ENCODE measurements at places on chromosomes 11 and 22.

DNA sequence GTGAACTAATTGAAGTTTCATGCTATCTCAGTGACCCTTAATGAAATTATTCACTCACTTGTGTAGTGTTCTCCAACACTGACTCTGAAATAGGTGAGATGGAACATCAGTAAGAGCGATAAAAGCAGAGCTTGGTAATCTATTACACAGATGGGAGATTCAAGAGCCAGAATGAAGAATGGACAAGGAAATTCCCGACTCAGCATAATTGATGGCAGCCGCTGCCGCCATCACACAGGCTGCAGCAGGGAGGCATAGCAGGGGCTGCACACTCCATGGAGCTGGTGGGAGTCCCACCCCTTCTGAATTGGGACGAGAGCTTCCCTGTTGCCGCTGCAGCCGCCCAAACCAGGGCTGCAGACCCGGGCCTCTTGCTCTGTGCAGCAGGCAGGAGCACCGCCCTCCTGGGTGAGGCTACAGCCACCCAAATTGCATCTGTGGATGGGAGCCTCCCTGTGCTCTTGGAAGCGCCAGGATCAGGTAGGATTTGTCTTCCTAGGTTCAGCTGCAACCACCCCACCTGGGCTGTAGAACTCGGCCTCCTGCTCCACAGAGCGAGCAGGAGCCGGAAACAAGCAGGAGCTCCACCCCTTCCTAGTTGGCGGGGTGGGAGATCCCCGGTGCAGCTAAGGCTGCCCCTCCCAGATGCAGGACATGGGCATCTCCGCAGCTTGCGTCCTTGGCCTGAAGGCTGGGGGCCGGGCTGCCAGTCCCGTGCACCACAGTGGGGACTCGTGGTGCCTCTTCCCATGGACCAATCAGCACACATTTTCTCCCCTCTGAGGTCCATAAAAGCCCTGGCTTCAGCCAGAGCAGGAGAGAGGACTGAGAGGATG lies 535.1 kb upstream of the LUZP2 start:
- DNase-seq = no peak

DNA sequence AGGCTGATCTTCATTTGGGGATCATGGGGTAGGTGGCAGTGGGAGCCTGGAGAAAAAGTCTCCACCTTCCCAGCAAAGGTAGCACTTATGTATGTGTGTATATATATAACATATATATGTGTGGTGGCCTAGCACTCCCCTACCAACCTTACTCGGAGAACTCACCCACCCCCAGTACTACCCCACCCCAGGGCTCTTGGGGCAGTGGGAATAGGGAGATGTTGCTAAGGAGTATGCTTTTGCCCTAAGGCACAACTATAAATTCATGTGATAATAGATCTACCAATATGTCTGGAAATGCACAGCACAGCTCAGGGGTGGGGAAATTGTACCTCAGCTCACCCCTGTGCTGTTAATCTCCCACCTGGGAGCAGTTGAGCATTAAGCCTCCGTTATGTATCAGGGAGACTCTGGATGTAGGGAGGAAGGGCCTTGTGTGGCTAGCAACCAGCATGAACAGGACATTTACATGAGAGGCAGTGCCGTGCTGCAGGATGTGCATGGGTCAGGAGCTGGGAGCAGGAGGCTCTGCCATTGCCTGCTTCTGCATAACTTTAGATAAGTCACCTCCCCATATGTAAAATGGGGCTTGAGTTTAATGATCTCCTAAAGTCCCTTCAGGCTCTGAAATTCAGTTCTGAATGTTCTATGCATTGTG lies 57.3 kb downstream of the C11orf91 start:
- DNase-seq = no peak

- no peak for DNase-seq
Measured at GRCh38 chr11:131430473-131431208, 60.2 kb downstream of the NTM start.

- DNase-seq = no peak
Measured at GRCh38 chr11:110293389-110293788, 3.0 kb downstream of the RDX start.

DNA sequence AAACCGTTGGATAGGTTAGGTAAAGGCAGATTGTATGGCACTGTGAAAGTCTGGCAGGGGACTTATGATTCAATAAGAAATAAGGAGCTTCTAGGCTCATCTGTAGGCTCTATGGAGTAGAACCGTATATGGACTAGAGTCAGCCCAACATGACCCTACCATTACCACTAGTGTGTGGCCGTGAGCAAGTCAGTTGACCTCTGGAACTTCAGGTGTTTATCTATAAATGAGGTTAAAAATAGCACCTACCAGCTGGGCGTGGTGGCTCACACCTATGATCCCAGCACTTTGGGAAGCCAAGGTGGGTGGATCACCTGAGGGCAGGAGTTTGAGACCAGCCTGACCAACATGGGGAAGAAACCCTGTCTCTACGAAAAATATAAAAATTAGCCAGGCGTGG lies 4.4 kb downstream of the HINFP start:
- no peak for DNase-seq

GRCh38 chr11:102047305-102047924 lies at the start of gene CFAP300:
TSS of gene CFAP300 (plus strand) at chr11:102047437. CDS start at chr11:102047471, 34 bp downstream.
- DNase-seq = peak; percentile 43

GRCh38 chr11:69000391-69000790 lies 12.7 kb downstream of the MRGPRF start:
- DNase-seq = no peak

DNA sequence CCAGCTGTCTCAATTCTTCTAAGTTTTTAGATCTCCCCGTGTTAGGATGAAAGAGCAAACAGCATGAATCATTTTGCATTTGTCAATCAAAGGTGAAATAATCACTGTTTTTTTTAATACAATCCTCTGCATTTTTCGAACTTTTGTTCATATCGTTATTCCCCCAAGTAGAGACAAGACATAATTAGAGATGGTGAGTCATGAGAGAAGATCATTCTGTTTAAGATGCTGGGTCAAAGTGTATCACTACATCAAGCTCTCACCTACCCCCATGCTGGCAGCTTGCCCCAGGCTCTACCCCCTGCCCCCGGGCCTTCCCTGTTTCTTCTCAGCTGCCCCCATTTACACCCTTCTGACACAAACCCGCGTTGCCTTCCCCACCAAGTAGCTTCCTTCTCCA lies 30.5 kb upstream of the MYO18B start:
- DNase-seq = no peak

- no peak for DNase-seq
Measured at GRCh38 chr11:31812383-31813381, 1.6 kb upstream of the PAX6 start.

GRCh38 chr11:2691991-2692875 lies 7.6 kb downstream of the KCNQ1OT1 start:
- DNase-seq = no peak

DNA sequence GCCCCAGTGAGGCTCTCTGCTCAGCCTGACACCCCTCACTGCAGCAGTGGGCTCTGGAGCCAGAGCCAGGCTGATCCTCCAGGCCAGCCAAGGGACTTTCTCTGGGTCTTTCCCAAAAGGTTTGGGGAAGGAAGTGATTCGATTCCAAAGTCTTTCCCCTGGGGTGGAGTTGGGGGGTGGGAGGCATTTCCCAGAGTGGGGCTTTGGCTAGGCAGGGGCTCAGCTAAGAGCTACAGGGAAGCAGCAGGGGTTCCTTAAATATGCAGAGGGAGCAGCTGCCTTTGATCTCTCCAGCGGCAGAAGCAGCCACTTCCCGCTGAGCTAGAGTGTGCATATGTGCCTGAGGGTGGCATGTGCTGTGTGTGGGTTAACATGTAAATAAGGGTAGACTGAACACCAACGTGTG lies 192.9 kb downstream of the INSC start:
- no peak for DNase-seq

DNA sequence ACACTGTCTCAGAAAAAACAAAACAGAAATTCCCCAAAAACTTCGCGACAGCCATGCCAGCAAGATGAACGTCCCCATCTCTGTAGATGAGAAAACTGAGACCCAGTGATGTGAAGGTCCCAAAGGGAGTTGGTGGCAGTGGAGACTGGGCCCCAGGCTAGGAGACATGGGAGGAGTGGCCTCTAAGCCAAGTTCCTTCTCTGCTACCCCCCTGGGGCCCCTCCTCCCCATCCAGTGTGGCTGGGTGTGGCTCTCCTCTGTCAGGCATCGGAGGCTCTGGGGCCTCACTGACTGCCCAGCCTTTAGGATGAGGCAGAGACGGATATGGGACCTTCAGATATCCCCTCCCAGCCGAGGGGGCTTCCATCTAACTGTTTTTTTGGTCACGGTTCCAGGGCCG lies 9.8 kb downstream of the RELT start:
- DNase-seq = no peak

GRCh38 chr11:30426781-30427180 lies 103.9 kb downstream of the ARL14EP start:
- DNase-seq = no peak

GRCh38 chr22:17903564-17904295 lies 120.6 kb downstream of the MICAL3 start:
- DNase-seq = no peak

- no peak for DNase-seq
Measured at GRCh38 chr11:111878385-111878848, 548 bp downstream of the FDXACB1 start.
